Endothelial cell of umbilical vein (primary cell): ENCODE measurements at places on chromosomes 1 and 21.

DNA sequence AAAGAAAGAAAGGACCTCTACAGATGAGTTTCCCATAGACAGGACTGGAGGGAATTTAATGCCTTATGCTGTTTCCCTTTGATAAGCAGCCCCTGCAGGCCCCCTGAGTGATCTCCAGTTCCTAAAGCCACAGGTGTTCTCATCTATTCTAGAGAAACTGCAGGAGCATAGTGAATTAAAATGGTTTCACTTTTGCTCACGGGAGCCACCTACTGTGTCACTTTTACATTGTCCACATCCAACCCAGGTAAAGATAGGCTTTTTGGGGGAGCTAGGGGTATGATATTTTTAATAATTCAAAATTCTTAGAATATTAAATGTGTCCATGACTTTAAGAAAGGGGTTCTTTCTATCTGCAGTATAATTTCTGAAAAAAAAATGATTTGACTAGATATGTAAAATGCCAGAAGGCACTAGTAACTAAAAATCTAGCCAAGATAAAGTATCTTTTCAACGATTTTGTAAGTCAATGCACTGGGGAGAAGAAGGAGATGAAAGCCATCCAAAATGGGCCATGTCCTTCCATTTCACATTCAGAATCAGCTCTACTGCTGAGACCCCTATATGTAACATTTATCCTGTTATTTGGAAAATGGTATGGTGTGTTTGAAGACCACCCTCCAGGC is 267.3 kb upstream of the DUSP10 start:
- peak; percentile 12 for DNase-seq

DNA sequence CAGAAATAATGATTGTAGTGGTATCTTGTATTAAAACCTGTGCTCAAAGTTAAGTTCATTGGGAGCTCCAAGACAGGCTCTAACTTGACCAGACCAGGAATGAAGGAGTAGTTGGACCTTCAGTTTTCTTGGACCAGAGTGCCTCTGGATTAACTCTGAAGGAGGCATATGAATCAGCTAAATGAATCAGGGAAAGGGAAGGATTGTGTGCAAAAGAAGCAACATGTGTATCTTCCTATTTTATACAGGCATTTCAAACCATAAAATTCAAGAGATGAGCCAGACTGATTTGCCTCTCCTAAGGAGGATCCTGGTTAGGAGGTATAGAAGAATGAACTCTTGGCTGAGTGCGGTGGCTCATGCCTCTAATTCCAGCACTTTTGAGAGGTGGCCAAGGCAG is 71.4 kb downstream of the CC2D1B start:
- DNase-seq: no peak

DNA sequence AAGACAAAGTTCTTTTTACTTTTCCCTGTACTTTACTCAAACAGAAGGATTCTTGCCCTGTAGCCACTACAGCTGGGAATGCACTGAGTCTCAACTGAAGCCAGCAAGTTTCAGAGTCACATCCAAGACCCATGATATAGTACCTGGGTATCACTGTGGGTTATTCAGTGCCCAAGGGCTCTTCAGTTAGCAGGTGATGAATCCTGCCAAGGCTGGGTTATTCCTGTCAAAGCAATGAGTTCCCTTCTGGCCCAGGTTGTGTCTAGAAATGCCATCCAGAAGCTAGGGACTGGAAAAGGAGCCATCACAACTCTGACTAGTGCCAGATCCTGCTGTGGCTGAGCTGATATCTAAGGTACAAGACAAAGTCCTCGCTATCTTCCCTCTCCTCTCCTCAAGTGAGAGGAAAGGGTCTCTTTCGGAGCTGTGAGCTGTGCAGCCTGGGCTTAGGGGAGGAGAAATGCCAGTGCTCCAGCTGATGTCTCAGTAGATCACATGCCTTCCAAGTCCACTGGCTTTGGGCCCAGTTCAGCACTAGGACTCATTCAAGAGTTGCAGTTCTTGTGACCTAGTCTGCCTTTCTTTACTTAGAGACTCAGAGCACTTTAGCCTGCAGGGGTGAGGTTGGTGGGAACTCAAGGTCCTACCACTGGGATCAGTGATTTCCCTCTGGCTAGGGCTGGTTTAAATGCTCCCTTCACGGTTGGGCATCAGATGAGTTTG is 369.4 kb downstream of the TBX15 start:
- no peak for DNase-seq

DNA sequence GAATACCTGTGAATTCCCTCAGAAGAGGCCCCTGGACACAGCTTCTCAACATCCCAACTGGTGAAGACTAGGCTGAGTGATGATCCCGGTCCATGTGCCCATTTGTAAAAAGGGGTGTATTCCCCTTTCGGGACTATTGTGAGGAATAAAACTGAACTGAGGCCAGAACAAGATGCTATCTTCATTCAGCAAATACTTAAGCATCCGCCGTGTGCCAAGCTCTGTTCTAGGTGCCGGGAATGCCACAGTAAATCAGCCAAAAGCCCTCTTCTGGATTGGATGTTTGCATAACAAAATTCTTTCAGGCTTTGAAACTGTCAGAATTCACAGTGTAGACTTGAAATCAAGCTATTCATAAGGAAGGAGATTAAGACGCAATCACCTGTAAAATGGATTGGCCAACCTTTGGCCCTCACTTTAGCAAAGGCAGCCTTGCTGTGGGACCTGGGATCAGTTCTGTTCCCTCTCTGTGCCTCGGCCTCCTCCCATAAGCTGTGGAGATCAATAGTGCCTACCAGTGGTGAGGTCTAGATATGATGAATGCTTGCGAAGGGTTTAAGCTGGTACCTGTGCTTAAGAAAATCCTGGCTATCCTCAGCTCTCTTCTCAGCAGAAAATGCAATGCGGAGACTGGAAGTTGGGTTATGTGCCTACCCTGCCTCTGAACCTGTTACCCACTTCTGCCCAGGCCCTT is 1.8 kb downstream of the ALPL start:
- no peak for DNase-seq

DNA sequence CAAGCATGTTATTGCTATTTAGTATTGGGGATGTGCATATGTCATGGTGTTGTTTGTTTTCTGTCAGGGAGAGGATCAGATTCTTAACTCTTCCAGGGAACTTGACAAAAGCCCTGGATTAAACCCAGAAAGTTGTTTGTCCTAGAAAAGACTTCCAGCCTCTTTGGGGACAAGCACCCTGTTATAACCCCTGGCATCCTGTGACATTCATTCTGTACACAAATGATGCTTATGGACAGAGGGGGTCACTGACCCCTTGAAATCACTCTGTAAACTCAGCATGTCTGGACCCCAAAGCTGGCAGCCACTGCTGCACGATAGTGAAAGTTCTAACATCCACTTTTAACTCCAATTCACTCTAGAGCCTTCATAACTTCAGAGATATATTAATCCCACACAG is 81.2 kb downstream of the PROX1 start:
- no peak for DNase-seq

- DNase-seq: no peak
Measured at GRCh38 chr1:174877208-174877673, 122.5 kb upstream of the CACYBP start.

- peak; percentile 32 for DNase-seq
Measured at GRCh38 chr1:243831463-243831862, 18.6 kb downstream of the AKT3 start.

GRCh38 chr21:25878344-25878743 is 143.6 kb downstream of the GABPA start:
- DNase-seq: no peak

- DNase-seq: no peak
Measured at GRCh38 chr1:169217636-169218035, 111.1 kb downstream of the ATP1B1 start.

DNA sequence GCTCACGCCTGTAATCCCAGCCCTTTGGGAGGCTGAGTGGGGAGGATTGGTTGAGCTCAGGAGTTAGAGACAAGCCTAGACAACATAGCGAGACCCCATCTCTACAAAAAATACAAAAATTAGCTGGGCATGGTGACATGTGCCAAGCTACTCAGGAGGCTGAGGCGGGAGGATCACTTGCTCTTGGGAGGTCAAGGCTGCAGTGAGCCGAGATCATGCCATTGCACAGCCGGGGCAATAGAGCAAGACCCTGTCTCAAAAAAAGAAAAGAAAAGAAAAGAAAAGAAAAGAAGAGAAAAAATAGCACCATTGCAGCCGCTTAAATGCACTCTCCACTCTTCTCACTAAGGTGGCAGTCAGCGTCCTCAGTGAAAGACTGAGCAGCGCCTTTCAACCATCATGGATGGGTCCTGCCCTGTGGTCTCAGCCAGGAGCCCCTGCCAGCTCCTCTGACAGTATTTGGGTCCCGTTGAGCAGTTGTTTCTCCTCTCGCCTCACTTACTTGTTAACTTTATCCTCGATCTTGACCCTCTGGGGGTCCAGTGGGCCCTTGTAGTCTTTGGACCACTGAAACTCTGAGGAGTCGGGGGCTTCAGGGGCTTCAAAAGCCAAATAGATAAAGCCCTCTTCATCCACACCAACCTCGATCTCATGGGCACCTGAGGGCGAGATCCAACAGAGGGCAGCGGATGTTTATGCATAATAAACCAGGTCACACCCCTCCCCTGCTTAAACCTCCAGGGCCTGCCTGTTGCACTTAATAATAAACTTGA is 36.9 kb downstream of the MYOM3 start:
- no peak for DNase-seq

DNA sequence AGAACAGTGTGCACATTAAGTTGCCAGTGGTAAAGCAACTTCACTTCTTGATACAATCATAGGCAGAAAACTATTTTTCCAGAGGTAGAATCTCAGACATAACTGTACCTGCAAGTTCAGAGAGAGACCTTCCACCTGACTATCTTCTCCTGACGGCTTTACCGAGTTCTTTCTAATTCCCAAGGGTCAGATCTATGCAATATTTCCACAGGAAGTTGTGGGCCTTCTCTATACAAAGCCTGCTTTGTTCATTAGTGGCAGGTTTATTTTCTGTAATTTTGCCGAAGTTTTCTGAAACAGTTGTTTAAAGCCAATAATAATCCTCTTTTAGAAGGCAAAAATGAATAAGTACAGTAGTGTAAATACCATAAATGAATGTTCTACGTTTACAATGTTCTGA is 58.2 kb upstream of the RCC1 start:
- DNase-seq: peak; percentile 41

DNA sequence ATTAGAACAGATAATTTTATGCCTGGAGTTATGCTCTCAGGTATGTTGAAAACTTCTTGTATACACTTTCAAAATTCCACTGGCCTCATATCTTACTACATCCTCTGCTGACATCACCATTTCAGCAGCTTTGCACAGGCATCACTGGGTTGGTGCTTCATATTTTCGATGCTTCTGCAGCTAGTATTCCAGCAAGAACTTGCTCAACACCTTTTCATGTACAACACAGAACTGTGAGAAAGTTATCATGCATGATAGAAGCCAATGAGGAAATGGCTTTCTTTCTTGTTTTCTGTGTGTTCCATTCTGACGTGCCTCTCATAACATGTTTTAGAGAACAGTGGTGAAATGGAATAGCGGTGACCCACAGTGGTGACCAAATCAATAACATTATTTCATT is 5.1 kb upstream of the GBP5 start:
- no peak for DNase-seq

- DNase-seq: no peak
Measured at GRCh38 chr1:116128664-116129063, 17.5 kb downstream of the MAB21L3 start.

DNA sequence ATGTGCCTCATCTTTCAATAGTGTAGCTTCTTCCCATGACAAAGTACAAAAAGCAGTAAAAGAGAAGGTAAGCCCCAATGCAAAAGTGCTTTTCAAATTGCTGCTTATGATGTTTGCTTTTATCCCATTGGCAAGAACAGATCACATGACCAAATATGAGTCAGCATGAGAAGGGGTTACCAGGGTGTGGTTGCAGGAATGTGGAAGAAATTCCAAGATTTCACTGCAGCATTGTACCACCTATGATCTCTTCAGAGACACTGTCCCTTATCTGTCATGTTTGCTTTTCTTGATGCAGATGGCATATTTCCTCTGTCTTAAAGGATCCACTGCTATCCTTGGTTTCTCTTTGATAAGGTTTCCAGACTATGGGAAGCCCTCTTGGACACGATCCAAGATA is 1006.9 kb upstream of the PRMT6 start:
- no peak for DNase-seq

GRCh38 chr1:244833734-244834542 is 1.5 kb upstream of the COX20 start:
- DNase-seq: peak; percentile 89

GRCh38 chr1:232969799-232970198 is 19.4 kb downstream of the NTPCR start:
- no peak for DNase-seq

- peak; percentile 86 for DNase-seq
Measured at GRCh38 chr1:2205191-2205952, 10.8 kb upstream of the FAAP20 start.

GRCh38 chr1:184664042-184664660 is 90.5 kb downstream of the EDEM3 start:
- DNase-seq: peak; percentile 56

DNA sequence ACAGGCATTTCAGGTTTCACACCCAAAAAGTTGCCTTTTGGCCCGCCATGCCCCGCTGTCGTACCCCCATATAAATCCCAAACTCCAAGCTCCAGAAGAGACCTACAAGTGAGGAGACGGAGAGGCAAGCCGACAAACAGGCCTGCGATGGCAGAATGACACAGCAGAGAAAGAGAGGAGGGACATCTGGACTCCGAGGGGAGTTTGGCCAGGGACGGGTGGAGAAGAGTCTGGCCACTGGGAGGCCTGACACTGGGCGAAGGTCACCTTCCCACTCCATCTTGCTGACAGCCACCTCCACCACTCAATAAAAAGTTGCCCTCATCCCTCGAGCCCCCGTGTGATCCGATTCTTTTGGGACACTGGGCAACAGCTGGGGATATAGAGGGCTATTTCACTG is 1.9 kb upstream of the CFH start:
- no peak for DNase-seq

DNA sequence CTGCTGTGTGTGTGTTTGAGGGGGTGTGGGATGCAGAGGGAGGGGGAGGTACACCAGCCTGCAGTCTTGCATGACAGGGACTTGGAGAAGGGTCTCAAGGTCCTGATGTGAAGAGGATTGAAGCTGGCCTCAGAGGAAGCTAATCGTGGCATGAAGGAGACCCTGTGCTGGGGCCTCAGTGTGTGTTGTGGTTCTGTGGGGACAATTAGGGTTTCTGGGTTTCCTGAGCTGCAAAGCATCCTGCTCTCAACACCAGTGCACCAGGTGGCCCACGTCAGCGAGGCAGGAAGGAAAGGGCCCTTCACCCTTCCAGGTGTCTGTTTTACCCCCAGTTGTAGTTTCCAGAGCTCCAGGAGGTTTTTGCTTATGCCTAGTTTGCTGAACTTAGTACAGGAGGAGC is 52.8 kb downstream of the TENT5C start:
- no peak for DNase-seq

DNA sequence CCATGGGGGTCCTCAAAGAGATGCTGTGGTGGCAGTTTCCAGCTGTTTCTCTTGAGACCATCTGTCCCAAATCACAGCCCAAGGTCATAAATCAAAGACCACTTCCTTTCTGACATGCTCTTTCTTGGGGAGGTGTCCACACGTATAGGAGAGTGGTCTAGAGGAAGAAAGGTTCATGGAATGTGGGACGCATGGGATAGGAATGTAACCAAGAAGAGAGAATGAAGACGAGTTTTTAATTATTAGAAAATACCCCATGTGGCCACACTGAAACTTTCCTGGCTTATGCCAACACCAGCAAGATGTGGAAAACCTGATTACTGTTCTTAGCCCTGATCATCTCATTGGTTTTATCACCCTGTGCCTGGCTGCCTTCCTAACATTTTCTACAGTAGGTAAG is 124.2 kb upstream of the IFFO2 start:
- DNase-seq: no peak
